Activated CD8-positive, alpha-beta memory T cell treated with anti-CD3 and anti-CD28 coated beads for 4 hours (primary cell): ENCODE measurements at places on chromosomes 11 and 22.

- no peak for DNase-seq
Observed at GRCh38 chr11:100930185-100930778, 199.3 kb downstream of the PGR start.

GRCh38 chr11:125062931-125063428, at the start of gene SLC37A2:
SLC37A2 (plus strand) TSS chr11:125063305; CDS start chr11:125063368, 63 bp downstream.
- DNase-seq, result peak; percentile 17

DNA sequence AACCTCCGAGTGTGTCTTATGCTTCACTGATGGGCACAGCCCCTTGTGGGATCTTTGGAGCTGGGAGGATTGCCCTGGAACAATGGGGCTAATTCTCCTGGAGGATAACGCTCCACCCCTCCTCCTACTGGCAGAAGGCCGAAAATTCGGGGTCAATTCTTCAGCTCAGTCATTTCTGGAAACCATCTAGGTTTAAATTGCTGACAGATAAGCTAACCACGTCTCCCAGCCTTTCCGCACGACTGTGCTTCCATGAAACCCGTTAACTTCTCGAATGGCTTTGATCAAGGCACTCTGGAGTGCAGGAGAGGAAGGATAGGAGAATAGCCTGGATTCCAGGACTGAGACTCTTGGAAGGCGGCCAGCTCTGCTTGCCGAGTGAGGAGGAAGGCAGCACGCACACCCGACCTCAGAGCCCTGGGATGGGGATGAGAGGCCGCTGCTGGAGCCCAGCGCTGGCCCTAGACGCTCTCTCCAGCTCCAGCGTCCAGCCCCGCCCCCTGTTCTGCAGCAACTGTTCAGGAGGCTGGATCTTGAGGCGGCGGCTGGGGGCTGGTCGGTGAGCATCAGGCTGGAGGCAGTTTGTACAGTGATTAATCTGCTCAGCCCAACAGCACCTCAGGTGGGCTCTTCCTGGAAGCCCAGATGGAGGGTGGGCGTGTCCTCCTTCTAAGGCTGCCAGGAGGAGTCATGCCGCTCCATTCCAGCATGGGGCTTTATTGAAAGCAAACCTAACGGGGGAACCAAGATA, 176.7 kb upstream of the NCAM1 start:
- DNase-seq, result no peak

DNA sequence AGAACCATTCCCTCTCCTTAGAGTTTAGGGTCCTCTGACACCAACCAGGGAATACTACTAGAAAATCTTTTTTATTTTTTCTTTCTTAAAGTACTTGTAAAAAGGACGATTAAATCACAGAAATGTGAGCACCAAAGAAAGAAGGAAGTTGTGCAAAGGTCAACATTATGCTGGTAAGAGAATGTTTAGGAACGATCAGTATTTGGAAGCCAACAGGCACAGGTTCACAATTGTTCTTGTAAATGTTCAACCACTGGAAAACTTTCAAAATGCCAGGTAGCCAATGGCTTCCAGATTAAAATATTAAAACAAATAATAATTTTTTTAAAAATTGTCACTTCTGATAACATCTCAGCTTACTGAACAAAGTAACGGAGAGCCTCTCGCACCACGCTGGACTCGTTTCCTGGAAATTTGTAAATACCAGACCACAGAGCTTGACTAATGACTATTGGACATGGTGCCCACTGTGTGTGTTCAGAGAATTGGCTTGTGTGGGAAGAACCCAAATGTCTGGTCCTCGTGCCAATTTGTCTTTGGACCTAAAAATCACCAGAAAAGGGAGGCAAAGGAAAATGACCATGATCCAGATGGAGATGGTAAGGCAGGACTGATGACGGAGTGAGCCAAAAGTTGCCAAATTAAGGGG, 20.8 kb downstream of the COMMD9 start:
- DNase-seq, result no peak

DNA sequence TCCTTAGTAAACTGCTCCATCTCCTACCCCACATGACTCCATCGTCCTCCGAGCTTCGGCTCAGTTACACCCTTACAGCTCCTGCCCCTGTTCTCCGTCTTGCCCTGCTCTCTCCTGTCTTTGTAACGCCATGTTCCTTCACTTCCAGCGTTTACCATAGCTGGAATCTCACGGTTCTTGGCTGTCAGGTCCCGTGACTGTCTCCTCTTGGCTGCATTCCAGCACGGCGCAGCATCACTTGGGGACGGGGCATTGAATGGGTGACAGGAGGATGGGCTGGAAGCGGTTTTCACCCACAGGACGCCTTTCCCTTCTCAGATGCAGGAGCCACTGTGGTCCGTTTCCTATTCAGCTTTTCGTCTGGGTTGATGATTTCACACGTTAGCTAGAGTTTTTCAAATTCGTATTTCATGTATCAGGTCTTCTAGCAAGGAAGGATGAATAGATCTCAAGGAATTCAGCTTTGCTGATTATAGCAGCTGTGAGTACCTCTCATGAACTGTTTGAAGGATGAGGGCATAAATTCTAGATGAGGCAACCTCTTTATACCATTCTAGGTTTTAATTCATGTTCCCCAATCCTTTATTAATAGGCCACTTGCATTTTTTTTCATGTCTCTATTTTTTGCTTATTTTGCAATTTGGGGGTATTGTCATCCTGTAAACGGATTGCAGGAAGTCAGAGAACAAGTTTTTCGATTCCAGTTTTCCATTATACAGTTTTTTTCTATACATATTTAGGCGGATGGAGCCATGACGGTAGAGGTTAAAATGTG, 29.1 kb downstream of the ZBED4 start:
- no peak for DNase-seq

DNA sequence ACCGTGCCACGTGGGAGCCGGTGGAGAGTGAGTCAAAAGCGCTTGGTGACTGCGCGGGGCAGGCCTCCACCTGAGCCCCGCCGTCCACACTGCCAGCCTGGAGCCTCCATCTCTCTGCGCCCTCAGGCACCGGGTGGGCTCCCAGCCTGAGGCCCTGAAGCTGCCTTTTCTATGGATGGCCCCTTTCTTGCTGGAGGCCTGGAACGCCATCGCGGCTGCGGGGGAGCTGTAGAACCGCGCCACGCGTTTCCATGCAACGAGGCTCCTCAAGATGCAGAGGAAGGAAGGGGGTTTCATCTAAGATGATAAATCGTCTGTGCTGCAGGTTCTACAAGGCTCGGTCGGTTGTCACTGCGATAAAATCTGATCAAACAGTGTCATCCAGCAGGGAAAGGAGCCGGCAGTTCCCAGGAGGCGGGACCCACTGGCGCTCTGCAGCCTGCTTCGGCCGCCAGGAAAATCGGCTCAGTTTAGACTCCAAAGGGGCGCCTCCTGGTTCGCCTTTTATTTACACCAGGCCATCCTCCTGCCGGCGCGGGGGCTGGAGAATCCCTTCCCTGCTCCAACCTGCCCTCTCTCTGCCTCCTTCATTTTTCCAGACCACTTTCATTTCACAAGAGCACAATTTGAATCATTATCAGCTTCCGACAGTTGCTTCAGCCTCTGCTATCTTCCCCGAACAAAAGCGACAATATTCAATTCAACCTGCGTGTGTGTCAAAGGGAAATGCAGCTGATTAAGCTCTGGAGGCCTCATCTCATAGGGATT, 624.4 kb downstream of the BRD1 start:
- no peak for DNase-seq

- no peak for DNase-seq
Observed at GRCh38 chr11:86773513-86774252, 26.7 kb upstream of the PRSS23 start.

DNA sequence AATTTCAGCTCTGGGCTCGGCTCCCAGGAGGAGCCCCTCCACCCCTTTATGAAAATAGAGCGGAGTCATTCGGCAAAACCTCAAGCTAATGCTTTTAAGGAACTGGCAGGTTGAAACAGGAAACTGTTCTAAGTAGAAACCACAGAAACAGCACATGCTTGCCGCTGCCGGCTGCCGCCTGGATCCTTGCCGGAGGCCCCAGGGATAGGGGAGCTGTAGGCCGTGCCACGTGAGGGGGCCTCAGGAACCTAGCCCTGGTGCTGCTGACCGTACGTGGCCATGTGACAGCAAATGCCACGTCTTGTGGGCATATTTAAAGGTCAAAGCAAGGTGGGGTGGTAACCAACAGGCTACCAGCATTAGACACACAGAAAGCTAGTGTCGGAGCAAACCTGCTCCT, 77.9 kb upstream of the TIMP3 start:
- no peak for DNase-seq

DNA sequence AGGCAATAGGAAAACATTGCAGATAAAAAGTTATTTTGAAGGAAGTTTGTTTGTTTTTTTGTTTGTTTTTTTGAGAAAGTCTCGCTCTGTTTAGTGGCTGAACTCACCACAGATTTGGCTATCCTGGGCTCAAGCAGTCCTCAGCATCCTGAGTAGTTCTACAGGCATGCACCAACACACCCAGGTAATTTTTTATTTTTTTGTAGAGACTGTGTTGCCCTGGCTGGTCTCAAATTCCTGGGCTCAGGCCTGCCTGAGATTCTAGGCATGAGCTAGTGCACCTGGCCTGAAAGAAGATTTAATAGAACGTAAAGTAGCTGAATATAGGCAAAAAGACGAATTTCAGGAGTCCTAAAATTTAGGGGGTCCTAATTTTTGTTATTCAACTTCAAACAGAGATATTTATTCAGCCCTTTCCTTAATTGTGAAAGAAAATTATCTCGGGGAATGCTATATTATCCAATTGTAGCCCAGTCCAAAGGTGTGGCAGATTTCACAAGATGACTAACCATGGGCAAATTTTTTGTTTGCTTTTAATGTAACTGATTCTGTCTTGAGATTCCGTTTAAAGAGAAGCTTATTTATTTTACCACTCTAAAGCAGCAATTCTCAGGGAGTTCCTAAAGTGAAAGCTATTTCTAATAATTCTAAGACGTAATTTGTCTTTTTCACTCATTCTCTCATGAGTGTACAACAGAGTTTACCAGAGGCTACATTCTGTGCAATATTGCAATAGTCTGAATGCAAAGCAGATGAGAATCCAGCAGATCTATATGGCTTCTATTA, 940 bp downstream of the IL18 start:
- no peak for DNase-seq

DNA sequence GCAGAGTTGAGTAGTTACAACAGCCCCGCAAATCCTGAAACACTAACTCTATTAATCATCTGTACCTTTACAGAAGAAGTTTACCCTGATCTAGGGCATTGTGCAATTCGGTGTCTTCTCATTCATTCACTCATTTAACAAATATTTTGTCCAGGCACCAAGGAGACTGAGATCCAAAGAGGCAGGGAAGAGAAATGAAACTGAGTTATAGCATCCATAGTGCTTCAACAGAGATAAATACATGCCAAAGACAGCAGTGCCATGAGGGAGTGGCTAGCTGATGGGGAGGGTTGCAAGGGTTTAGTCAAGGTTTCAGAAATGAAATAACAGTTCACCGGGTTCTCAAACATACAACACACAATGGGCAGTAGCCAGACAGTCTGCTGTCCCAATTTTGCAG, 40.2 kb upstream of the MTNR1B start:
- DNase-seq, result no peak

DNA sequence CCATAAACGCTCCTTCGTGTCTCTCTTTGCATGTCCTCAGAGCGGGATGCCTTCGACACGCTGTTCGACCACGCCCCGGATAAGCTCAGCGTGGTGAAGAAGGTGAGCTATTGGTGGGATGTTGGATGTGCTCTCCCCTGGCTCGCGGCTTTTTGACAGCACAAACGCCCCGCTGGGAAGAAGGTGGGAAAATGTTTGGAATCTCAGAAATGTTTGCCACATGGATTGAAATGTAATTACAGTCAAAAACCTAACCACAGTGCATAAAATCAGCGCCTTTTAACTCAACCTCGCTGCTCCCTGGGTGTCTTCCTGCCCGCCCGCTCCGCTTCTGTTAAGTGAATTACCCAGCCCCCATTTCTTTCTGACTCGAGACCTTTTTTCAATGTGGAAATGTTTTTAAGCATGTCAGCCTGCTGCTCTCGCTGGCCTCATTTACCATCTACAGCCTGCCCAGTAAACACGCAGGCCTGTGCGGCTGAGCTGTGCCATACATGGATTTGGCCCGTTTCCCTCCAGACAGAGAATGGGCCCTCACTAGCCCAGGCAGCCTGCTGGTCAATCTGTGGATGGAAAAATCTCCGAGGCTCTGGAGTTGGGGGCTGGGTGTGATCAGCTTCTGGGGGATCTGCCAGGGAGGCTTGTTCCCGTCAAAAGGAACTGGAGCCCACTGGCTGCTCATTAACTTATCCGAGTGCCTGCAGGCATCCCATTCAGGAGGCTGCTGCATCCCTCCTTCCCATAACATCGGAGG, 32.7 kb upstream of the PARVG start:
- no peak for DNase-seq

- DNase-seq, result no peak
Observed at GRCh38 chr11:109728056-109728455, 306.1 kb downstream of the C11orf87 start.

DNA sequence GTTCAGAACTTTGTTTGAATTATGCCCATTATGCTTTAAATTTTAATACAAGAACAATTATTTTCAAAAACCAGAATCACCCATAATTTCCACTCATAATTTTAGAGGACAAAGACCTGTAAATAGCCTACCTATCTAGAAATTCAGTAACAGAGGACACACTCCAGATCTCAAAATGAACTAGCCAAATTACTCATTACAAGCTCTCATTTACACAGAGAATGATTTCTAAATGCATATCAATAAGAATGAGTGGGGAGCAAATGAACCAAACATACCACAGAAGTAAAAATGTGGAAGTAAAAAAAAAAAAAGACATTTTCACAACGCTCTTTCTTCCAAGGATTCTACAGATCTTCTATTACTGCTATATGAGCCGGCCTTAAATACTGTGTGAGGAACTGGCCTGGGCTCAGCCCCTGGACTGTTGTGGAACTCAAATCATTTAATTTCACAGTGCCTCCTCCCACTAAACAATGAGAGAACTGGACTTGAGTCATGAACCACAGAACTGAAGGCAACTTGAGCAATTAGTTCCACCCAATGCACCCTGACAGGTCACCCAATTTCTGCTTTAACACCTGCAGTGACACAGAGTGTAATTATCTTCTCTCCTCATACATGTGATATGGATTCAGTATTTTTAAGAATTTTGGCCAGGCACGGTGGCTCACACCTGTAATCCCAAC, 8.0 kb downstream of the MRTFA start:
- no peak for DNase-seq

- DNase-seq, result no peak
Observed at GRCh38 chr11:8097062-8097461, 16.1 kb downstream of the TUB start.

GRCh38 chr11:66345316-66345649, 379 bp upstream of the BRMS1 start:
- DNase-seq, result no peak

- DNase-seq, result no peak
Observed at GRCh38 chr11:72236083-72236697, 7.8 kb downstream of the PHOX2A start.

- DNase-seq, result no peak
Observed at GRCh38 chr11:108734956-108735559, 70.2 kb downstream of the DDX10 start.

GRCh38 chr22:36797911-36798673, 18.7 kb downstream of the PVALB start:
- no peak for DNase-seq

- DNase-seq, result no peak
Observed at GRCh38 chr11:118768690-118769089, 22.3 kb downstream of the DDX6 start.

- no peak for DNase-seq
Observed at GRCh38 chr11:102244681-102245409, 72.4 kb upstream of the BIRC3 start.

- DNase-seq, result no peak
Observed at GRCh38 chr11:19201737-19202605, at the start of gene CSRP3. CSRP3 (minus strand) TSS chr11:19201983; CDS start chr11:19192448, 9,535 bp downstream.

- no peak for DNase-seq
Observed at GRCh38 chr22:44719586-44720368, 17.8 kb downstream of the PRR5 start.

GRCh38 chr11:7239877-7240276, 11.8 kb upstream of the SYT9 start:
- DNase-seq, result no peak

- DNase-seq, result no peak
Observed at GRCh38 chr22:31611061-31611760, 50.8 kb downstream of the PISD start.
